Activated T-cell treated with anti-CD3 and anti-CD28 coated beads, Interleukin-2, amount 50 U/mL, for 48 hours (primary cell): ENCODE measurements at places on chromosomes 11 and 22.
A peak's percentile ranks its signal among the peaks of the same experiment; 100 is the strongest.

- peak; percentile 32 for DNase-seq
Measured at GRCh38 chr11:123103326-123103980, 41.5 kb upstream of the HSPA8 start.

DNA sequence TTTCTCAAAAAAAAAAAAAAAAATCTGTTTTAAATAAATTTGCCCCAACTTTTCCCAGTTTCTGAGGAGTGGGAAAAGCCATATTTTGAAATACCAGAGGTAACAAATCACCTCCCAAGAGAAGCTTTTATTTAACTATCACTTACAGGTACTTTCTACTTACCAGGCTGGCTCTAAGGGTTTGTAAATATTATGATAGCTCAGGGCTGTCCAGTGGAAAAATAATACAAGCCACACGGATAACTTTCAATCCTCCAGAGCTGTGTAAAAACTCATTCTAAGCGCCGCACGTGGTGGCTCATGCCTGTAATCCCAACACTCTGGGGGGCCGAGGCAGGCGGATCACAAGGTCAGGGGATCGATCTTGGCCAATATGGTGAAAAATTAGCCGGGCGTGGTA, 5.6 kb upstream of the SEC14L4 start:
- no peak for DNase-seq

DNA sequence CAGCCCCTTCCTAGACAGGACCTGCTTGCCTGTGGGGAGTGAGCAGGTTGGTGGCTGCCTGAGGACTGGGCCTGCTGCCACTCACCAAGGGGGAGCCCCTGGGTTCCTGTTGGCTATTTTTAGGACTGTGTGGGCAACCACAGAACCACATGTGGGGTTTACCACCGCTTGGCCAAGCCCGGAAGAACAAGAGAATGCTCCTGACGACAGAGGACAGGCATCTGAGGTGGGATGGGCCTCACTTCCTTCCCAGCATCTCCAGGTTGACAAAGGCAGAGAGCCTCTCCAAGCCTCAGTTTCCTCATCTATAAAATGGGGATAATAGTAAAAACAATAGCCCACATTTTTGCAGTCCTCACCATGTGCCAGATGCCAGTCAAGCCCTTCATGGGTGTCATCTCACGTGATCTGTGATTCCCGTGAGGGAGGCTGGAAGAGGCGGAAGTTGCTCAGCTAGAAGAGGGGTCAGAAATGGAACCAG, 43.6 kb downstream of the LRRC32 start:
- peak; percentile 78 for DNase-seq

GRCh38 chr11:125138966-125139365, 25.6 kb upstream of the PKNOX2 start:
- DNase-seq, result no peak

GRCh38 chr11:121829159-121829643, 286.8 kb downstream of the BLID start:
- DNase-seq, result no peak

DNA sequence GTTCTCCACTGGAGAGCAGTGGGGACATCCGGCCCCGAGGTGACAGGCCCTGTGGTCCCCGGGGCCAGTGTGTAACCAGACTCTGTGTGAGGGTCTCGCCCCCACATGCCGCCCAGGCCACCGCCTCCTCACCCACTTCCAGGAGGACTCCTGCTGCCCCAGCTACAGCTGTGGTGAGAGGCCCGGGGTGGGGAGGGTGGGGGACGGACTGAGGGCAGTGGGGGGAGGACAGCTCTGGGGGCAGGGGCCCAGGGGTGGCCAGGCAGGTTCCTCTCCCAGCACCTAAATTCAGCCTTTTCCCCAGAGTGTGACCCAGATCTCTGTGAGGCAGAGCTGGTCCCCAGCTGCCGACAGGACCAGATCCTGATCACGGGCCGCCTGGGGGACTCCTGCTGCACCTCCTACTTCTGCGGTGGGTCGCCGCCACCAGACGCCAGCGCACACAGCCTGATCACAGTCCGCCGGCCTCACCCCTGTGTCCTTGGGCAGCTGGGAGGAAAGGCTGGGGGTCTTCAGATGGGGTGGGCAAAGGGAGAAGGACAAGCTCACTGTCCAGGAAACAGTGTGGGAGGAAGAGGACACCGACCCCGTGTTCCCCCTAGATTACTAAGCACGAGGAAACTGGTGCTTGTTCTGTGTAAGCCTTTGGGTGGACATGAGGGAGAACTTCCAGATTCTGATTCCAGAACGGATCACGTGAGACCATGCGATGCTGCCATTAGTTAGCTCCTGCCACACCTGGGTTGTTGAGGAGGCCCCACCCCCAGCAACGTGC, 84.4 kb upstream of the MYOD1 start:
- no peak for DNase-seq

GRCh38 chr11:130651066-130651855, 202.8 kb downstream of the ADAMTS15 start:
- DNase-seq, result no peak

GRCh38 chr11:96259134-96259830, 83.7 kb downstream of the MAML2 start:
- no peak for DNase-seq

- DNase-seq, result no peak
Measured at GRCh38 chr11:102600666-102601065, 24.5 kb downstream of the MMP20 start.

DNA sequence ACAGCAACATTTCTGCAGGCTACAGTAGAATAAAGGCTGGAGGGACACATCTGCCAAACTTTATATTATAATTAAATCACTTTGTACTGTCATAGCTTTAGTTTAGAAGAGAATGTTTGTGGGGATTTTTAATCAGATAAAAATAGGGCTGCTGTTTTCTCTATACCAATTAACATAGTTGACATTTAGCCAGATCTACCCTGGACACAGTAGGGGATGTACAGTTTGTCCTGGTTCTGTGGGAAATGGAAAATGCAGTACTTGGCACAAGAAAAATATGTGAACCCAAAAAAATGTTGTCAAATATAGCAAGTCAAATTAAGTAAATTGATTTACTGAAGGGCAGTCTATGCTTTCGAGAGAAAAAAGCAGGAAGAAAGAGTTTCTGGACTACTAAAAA, 20.8 kb upstream of the PICALM start:
- no peak for DNase-seq

DNA sequence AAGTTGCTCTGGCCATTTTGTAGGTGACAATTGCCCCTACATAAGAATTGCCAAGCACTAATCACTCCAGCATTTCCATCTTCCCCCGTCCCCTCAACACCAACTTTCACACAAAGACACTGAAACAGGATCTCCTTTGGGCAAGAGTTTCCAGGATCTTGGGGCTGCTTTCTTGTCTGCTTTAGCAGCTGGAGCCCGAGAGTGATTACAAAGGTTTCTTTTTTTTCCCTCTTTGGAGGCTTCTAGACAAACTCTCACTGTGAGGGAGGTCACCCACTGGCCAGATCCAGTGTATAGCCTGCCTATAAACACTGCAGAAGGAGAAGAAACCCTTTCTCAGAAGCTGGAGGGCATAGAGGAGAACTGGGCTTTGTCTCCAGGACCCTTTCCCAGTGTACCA, 92.5 kb downstream of the APIP start:
- DNase-seq, result no peak

DNA sequence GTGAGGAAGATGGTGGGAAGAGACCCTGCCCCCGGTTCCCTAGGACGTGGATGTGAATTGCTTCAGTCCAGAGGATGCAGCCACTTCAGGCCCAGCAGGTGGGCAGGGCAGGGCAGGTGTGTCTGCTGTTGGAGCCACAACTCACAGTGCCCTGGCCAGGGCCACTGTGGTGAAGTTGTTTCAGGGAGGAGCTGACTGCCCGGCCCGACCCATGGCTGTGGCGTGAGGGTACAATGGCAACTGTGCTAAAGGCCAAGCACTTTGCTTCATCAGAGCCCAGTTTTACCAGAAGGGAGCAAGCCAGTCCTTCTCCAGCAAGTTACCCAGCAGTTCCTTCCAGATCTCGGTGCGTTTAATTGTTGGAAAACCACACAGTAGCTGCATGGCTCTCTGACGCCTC, 1174.4 kb downstream of the BRD1 start:
- DNase-seq, result no peak
